Cortex of kidney (tissue), 1 donor: ENCODE measurements at places on chromosomes 1 and 21.

DNA sequence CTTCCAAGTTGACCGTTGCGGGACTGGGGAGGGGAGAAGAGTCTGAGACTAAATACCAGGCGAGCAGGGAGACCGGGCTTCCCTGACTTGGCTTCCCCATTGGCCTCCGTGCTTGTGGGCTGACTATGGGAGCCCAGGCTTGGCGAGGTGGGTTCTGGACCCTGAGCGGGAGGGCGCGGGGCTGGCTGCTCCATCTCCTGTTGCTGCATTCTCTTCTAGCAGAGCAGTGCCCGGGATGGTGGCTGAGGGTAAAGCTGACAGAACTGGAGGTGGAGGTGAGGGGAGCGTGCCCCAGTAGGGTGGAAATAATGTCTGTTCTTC, 689 bp downstream of the LGR6 start:
- DNase-seq: no peak

- DNase-seq: no peak
Measured at GRCh38 chr1:3651930-3652547, at the start of gene TP73. TP73 (plus strand) TSS chr1:3652516; CDS start chr1:3682366, 29,850 bp downstream.

DNA sequence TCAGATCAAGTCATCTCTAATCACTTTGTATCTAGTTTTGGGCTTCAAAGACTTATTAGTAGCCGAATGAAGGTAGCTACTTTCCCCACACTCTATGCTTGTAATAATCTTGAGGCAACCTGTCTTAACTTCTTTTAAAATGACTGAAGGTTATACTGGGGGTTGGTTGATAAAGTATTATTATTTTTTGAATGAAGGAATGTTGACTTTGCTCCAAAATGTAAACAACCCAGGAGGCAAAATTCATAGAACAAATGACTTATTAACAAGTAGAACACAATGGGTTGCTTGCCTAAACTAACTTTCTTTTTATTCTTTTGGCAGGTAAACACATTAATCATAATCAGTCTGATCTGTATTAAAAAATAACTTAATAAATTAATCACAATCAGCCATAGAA, 440.0 kb downstream of the USP25 start:
- DNase-seq: no peak

- no peak for DNase-seq
Measured at GRCh38 chr21:32834211-32834915, 62.8 kb upstream of the PAXBP1 start.

DNA sequence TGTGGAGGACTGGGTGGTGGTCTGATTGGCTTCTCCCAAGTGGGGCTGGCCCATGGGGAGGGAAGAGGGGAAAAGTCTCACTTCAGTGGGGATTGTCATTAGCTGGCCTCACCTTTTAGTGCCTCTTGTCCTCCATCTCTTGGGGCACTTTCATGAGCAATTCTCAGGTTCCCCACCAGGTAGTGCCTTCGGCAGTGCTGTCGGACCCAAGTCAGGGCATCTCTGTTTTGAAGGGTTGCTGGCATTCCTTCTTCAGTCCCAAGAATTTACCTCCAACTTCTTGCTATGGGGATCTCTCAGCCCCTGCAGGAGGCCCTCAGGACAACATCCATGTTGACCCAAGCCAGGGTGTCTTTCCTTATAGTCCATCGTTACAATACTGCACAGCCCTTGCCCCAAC, 54.7 kb upstream of the F3 start:
- no peak for DNase-seq
